GM13977 (cell line): ENCODE measurements at places on chromosomes 13 and 19.

GRCh38 chr19:27718234-27718633 is 1494.7 kb downstream of the UQCRFS1 start:
- DNase-seq, result no peak

DNA sequence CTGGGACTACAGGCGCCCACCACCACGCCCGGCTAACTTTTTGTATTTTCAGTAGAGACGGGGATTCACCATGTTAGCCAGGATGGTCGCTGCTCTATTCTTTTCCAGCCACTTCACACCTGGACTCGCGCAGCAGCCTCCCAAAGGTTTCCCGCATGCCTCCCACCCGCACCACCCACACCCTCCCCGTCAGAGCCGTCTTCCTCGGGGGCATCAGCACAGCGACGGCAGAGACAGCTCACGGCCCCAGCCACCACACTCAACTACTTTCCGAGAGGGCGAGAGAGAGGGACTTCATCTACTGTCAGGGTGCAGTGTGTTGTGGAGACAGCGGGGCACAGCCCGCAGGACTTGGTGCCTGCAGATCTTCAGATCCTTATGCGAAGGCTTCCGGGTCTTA is 5.6 kb downstream of the ZNF787 start:
- DNase-seq, result no peak

DNA sequence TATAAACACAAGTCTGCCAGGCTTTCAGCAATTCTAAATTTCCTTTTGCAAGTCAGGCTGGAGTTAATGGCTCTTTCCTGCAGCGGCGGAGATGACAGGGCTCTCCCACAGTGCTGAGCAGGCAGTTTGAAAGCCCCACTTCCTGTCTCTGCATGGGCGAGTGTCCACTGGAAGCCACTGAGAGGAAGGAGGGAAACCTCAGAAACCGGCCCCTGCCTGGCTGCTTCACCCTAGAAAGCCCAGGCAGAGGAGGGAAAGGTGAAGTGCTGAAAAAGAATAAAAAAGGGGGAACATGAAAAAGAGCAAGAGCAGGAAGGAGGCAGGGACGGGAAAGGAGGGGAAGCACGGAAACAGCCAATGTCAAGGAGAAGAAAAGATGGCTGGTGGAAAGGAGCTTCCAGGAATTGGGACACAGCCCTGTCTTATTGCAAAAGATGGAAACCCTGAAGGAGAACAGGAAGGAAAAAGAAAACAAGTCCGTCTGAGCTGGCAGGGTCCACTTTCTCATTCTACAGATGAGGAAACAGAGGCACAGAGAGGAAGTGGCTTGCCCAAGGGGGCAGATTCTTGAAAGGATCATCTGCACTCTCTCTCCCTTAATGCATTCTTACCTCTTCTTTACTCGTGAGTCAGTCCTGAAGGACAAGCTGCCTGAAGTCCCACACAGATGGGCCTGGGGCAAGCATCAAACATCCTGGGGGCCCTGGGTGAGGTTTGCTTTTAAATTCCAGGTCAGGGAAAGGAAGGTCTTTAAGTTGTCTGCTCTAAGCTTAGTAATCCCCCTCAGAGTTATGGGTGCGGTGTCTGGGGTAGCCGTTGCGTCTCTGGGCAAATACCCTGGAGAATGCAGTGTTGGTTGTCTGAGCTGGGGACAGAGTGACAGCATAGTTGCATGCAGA is 38.8 kb upstream of the ALOX5AP start:
- DNase-seq, result no peak

DNA sequence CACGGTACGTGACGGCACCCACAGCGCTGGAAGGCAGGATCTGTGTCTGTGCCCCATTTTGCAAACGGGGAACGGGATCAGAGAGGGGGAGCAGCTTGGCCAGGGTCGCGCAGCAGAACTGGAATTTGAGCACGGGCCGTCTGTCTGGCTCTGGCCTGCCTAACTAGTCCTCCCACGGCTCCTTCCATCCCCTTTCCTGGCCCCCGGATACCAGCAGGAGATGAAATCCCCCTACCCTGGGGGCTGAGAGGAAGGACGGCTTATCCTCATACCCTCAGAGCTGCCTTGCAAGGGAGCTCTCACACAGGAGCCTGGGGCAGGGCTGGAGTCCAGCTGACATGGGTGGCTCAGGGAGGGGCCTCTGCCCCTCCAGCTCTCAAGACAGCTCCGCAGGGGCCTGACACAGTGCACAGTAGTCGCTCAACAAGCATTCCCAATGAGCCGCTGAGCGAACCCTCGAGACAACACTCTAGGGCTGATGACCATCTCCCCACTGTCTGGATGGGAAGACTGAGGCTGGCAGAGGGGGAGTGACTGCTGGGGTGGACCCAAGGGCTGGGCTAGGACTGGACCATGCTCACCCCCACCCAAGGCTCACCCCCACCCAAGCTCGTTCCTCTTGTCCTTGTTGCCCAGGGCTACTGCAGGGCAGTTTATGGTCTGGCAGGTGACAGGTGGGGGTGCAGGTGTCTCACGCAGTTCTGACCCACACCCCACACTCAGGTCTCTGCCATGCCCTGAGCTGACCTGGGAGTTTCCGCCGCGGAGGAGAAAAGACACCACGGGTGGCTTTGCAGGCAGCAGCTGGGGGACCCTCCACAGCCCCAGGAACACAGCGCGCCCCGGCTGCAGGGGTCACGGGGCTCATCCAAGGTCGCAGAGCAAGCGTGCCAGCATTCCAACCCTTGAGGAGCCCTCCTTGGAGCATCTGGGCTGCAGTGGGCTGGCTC is 4.0 kb downstream of the ZBTB7A start:
- DNase-seq, result no peak

GRCh38 chr13:29782798-29783197 is 67.6 kb downstream of the UBL3 start:
- DNase-seq, result no peak
